NCI-H460 (cell line): ENCODE measurements at places on chromosomes 6 and 20.

DNA sequence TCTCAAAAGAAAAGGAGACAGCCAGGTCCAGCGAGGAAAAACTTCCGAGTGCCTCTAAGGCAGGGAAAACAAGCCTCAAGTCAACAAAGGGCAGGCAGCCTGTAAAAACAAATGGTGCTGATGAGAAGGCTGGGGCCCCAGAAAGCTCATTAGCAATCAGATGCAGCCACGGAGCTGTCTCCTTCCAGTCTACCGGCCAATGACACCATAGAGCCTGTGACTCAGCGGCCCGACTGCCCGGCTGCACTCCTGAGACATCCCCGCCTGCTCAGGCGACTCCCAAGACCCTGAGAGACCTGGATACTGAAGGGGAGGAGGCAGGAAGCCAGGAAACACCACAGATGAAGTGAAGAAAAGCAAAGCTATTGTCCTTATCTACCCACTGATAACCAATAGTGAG, 120.1 kb upstream of the HDDC2 start:
- no peak for DNase-seq

DNA sequence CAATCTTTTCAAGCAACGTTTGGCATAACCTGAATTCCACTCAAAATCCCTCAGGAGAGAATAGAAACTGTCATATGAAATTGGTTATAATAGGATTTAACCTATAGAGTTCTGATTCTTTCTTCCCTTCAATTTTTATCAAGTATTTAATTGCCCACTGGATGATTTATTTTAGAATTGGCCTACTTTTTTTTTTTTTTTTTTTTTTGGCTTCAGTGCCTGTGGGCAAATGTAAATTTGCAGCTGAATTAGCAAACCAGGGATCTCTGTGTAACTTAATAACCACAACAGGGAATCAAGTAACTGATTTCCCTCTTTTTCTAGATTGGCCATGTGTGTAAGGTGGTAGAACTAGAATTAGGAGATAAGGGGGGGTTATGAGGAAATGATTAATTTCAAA, 157.0 kb downstream of the SOX4 start:
- no peak for DNase-seq

GRCh38 chr6:135311446-135312200, 130.5 kb downstream of the MYB start:
- no peak for DNase-seq

DNA sequence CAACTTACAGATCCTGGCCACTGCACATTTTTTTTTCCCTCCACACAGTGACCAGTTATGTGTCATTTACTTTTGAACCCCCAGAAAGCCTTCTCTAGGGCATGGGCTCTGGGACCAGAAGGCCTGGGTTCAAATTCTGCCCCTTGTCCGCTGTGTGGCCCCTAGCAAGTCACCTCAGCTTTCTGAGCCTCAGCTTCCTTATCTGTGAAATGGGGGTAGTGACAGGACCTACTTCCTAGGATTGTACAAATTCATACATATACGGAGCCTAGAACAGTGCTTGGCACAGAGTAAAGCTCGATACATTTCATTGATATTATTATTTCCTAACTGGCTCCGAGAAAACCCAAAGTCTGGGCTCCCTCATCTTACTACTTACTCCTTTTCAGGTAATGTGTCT, 1.6 kb downstream of the BPI start:
- DNase-seq = no peak

- no peak for DNase-seq
Observed at GRCh38 chr6:164086076-164086887, 671.8 kb downstream of the QKI start.

DNA sequence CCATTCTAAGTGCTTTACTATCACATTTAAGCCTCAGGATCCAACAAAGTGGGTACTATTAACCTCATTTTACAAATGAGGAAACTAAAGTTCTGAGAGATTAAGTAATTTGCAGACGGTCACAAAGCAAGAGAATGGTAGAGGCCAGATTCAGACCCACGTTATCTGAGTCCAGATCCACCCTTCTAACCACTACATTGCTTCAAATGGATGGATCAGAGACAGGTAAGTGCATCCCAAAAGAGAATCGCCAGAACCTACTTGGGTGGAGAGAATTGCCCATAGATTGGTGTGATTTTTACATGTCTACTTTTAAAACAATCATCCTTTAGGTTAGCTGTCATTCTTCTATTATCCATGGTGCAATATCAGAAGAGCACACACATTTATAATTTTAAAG, 7.1 kb downstream of the MAN1A1 start:
- DNase-seq = no peak

GRCh38 chr6:137933696-137934095, 66.6 kb downstream of the TNFAIP3 start:
- no peak for DNase-seq

DNA sequence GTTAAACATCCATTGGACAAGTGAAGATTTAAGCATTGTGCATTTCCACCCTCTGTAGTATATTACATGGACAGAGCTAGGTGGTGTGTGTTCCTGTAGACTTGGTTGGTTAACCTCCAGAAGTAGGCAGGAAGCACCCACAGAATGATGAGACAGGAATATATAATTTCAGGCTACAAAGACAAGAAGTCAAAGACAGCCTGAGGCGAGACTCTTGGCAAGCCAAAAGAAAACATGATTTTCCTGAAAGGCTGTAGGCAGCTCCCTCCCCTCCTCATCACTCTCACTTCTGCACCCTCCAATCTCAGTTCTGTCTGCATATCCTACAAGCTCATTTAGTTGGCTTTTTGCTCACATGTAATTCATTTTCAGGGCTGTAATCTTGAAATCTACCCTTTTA, 110.0 kb upstream of the SLC35B3 start:
- no peak for DNase-seq

DNA sequence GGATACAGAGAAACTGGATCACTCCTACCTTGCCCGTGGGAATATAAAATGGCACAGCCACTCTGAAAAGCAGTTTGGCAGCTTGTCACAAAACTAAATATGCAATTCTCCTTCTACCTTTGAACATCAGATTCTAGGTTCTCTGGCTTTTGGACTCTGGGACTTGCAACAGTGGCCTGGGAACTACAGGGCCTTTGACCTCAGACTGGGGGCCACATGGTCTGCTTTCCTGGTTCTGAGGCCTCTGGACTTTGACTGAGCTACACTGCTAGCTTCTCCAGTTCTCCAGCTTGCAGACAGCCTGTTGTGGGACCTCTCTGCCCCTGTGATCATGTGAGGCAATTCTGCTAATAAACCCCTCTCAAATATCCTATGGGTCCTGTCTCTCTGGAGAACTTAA, 168.8 kb downstream of the CDH26 start:
- DNase-seq = no peak

DNA sequence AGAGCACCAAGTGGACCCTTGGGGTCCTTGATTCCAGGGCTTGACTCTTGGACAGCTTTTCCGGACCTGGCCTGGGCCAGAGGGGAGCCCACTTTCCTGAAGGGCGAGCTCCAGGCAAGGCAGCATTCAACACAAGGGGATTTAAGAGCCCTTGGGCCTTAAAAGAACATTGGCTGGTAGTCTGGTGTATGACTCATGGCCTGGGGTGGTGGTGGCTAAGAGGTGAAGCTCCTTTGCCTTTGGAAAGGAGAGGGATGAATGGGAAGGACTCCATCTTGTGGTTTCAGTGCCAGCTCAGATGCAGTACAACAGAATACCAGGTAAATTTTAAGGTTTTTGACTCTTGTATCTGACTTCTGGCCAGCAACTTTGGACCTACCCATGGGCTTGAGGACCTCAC, 760.7 kb downstream of the GRIK2 start:
- DNase-seq = no peak

- no peak for DNase-seq
Observed at GRCh38 chr6:126118936-126119335, 132.6 kb downstream of the TRMT11 start.

GRCh38 chr6:6859105-6859504, 248.7 kb upstream of the RREB1 start:
- DNase-seq = no peak

DNA sequence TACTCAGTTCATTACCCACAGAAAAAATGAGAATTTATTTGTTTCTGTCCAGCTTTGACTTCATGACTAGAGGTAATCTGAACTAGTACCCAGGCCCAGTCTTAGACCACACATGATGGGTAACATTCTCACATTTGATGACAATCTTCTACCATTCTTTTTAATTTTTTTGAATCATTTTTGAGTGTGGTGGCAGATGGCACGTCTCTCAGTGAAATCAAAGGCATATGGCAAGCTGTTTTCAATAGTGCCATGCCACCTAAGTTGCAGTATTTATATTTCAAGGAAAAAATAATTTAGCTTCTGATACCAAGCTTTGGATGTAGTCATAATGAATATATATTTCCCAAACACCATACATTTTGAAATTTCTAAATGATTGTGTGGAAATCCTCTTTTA, 88.8 kb upstream of the HS3ST5 start:
- DNase-seq = no peak

DNA sequence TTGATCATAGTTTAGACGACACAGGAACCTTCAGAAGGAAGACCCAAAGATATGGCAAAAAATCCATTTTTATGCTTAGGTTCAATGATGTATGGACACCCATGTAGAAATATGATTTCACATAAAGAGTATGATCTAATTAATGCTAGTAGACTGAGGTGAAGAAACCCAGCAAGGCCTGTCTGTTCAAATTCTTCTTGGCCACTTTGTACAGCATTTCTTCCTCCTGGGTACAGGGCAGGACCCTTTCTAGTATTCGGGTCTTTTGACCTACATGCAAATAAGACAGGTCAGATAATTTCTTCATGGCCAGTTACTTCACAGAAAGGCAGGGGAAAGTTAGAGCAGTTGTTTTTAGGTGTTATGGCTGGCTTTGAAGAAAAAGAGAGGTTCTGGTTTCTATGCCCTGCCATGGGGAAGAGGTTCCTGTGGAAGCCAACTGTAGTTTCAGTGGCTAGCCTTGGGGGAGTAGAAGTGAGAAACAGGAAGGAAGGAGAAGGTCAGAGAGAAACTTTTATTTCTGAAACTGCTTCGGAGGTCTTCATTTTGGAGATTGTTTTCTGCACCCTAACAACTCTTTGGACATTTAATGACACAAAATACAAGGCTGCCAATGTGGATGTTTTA, 208.3 kb downstream of the PTPRK start:
- no peak for DNase-seq

- no peak for DNase-seq
Observed at GRCh38 chr6:115891750-115892149, 168.9 kb downstream of the FRK start.

DNA sequence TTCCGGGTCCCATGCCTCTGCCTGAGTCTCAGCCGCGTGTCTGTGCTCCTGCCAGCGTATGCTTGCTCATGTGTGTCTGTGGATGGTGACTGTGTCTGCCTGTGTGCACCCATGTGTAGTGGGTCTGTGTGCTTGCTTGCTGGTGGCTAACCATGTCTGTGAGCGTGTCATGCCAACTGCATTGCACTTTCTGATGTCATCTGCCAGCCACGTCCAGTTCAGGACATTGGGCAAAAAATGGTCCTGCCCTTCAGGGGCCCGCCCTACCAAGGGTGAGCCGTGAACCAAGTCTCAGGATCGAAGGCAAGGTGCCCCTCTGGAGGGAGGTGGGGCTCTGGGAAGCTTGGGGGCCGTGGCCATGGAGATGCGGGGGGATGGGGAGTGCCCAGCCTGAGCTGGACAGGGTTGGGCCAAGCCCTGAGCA, 9.4 kb upstream of the ZBTB46 start:
- DNase-seq = no peak

DNA sequence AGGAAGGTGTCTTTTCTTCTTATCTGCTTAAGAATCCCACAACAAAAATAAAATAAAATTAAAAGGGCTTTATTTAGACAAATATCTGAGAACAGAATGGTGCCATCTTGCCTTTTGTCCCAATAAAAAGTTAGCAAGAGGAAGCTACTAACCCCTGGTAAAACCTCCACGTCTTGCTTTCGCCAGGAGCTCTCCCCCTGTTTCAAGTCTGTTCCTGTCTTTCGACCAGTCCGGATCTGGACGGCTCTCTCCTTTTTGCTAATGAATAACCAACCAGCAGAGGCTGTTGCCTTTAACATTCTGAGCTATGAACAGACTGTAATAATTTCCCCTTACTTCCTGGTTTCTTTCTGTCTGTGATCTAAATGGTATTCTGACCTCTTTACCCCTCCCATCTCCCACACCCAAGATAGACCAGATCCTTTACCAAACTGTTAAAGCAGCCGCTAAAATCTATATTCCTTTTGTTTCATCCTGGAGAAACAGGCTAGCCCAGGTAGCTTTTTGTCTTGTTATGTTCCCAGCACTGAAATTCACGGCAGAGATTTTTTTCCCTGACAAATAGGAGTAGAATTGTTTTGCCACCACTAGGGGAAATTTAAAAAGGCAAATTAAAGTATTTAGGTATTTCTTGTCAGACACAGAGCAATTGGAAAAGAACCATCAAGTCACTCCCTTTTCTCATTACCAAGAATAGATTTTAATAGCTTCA, at the start of gene FRK:
TSS of gene FRK (minus strand) at position 320 of the 712 bp plus-strand sequence. CDS start 580 bp downstream, outside the sequence.
- no peak for DNase-seq

DNA sequence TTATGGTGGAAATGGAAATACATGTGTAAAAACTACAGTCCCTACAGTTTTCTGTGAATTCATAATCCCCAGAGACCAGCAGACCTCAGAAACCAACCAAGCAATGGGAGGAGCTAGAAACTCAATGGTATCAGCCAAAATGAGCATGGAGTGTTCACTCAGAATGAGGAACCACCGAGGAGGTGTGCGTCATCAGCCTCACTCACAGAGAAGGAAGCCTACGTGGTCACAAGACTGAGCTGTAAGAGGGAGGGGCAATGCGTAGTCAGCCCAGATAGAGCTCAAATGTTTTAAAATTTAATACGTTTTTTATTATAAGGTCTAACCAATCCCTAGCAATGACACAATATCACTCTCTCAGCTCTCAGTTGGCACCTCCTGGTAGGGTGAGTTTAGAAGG, 17.4 kb downstream of the MYLK4 start:
- DNase-seq = no peak

- DNase-seq = no peak
Observed at GRCh38 chr20:57403216-57403615, 12.0 kb downstream of the RBM38 start.

DNA sequence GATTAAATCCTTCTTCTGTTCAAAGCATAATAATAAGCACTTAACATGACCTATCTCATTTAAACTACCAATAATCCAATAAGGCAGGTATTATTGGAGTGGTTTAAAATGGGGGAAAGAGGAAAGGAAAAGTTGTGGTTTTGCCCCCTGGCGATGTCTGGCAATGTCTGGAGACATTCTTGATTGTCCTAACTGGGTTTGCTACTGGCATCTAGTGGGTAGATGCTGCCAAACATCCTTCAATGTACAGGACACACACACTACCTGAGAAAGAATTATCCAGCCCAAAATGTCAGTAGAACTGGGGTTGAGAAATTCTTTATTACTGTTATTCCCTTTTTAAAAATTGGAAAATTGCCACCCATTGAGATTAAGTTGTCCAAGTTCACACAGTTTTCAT, 25.2 kb upstream of the SRSF6 start:
- DNase-seq = no peak
